ENCODE measurements at places on chromosomes 2 and 18. TPM values are rescaled to one million over a fixed set of nuclear protein-coding genes. Genes with fewer than 3 reads are reported as not detected.

CD207 gene
- not detected for total RNA-seq

HOXD9 gene
- total RNA-seq = not detected

GRCh38 chr2:23360571-23361125 is 24.3 kb upstream of the KLHL29 start:
- no peak for DNase-seq

- peak; percentile 48 for DNase-seq
These were observed 31.9 kb downstream of the KIDINS220 start for GRCh38 chr2:8805278-8806210.

G6PC2 gene
- not detected for total RNA-seq

CNGA3 gene
- total RNA-seq = 0.18 TPM

- DNase-seq = no peak
These were observed 5.2 kb downstream of the XRCC5 start for GRCh38 chr2:216114382-216114713.

HRH4 gene
- under 0.01 TPM for total RNA-seq

DNA sequence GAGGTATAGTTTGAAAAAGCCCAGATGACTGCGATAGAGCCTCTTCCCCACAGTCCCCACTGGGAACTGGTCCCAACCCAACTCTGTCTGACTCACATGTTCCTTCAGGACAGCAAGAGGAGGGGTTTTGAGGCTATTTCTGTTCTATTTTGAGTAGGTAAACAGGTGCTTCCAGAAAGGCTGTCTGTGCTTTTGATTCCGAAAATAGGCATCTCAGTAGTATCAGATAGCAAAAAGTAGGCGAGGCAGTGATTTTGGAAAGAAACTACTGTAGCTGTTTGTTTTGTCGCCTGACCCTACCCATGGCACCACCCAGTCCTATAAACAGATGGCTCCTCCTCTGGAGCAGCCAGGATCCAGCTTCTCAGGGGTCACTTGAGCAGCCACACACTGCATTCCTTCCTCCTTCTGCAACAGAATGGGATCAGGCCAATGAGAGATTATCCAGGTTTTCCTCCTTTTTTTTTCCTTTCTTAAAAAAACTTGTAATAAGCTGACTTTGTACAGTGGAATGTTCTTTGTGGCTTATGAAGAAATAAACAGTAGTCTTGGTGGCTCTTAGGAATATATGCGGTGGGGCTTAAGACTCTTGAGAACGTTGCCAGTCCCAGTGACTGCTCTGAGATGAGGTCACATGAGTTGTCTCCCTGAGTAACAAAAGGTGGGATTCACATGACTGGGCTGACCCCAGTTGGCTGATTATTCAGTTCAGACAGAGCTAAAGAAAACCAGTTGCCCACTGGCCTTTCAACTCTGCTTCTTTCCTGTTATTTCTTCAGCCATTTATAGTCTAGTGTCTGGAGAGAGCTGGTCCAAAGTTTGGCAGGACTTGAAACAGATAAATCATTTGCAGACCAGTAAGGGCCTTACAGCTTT is 98.6 kb downstream of the KCNS3 start:
- DNase-seq = peak; percentile 97

DNA sequence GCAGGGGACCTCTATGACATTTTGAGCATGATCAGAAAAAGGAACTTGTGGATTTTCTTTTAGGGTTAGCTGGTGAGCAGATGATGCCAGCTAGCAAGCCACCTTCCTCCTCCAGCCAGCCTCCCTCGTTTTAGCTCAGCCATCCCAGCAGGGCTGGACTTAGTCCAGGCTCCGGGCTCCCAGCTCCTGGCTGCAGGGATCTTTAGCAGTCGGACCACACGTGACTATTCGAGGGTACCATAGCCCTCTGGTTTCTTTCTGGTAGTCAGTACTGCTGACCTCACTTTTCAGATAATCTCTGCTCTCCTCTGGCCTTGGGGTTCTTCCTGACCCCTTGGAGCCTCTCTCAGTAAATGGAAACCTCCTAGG is 31.8 kb downstream of the NCK2 start:
- DNase-seq = no peak

- no peak for DNase-seq
These were observed 16.4 kb downstream of the RMC1 start for GRCh38 chr18:23519734-23520133.

DNA sequence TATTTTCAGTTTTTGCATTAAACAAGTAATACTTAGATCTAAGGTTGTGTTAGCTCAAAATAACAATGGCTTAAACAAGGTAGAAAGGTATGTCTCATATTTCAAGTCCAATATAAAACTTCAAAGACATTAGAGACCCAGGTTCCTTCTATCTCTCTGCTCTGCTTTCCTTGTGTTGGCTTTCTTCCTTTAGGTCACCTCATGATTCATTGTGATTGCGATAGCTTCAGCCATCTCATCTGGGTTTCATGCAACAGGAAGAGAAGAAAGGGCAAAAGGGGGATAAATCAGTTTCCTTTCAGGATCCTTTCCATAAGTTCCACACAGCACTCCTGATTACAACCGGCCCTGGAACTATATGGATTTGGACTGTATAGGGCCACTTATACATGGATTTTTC is 16.0 kb upstream of the TBR1 start:
- DNase-seq = peak; percentile 13

- DNase-seq = no peak
These were observed 43.0 kb downstream of the STAT1 start for GRCh38 chr2:190970873-190971506.

- no peak for DNase-seq
These were observed 21.9 kb upstream of the ICOS start for GRCh38 chr2:203914546-203915182.

DNA sequence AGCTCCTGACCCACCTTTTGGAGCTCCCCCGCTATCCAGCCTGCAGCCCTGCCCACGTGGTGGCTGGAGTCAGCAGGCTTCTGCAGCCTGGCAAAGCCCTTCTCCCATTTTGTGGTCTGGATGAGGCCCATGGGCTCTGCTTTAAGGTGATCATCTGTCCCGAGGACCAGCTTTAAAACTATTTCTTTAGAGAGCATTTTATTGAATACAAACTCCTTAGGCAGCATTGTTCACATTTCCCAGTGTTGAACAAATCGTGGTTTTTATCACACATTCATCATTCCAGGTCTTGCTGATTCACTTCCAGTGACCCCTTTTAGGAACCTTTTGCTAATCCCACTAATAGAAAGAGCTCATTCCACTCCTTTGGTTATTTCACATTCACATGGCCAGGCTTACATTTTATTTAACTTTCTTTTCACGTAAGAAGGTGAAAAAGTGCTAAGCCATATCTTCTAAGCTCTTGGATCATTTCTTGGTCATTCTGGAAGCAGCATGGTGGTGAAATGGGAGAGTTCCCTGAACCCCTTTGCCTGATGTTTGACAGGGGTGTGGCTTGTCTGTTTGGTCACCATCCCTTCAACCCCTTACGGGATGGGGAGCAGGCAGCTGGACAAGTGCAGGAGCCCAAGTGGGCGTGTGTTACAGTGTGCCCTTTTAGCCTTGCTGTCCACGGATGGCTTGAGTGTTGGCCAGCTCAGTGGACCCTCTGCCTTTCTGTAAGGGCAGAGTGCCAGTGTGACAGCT is 80.4 kb upstream of the RAPGEF4 start:
- DNase-seq = peak; percentile 65

All from fibroblast of the aortic adventitia (primary cell).